ENCODE measurements at places on chromosomes 12 and 14.

GRCh38 chr12:131565267-131566015, 145.4 kb upstream of the SFSWAP start:
- peaks cover 3% of the 10 kb centered on the region for H3K4me1 ChIP-seq
- no peak overlapping the region for H3K27ac ChIP-seq
- H3K27me3 ChIP-seq, result peaks cover 55% of the 10 kb centered on the region
- H3K4me3 ChIP-seq, result no peak overlapping the region

DNA sequence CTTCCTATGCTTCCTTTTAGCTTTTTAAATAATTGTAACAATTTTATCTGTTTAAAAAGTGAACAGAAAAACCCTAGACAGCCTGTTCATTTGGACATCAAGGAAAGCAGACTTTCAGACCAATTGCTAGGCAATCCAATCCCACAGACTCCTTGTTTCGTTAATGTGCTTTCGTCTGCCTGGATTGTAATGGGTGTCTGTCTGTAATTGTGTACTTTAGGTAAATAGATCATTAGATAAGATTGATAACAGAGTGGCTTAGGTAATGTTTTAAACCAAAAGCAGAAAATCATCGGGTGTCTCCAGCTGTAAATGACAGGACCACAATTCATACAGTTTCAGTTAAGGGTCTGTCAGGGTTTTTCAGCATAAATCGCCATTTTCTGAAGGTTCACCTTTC, 19.6 kb downstream of the CCDC60 start:
- no peak for DNase-seq
- no peaks in the 10 kb centered on the region for H3K36me3 ChIP-seq
- H3K27me3 ChIP-seq, result peaks cover 5% of the 10 kb centered on the region
- no peak overlapping the region for H3K27ac ChIP-seq

DNA sequence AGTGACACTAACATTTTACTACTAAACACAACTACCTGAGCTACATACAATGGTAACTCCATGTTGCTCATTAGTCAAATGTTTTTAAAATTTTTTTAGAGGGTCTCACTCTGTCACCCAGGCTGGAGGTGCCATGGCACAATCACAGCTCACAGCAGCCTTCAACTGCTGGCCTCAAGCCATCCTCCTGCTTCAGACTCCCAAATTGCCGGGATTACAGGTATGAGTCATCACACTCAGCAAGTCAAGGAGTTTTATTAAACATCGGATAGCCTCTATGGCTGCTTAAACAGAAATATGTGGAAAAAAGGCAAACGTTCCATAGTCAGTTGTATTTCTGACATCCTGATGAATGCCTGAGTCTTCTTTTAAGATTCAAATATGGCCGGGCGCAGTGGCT, 11.1 kb upstream of the NPFF start:
- no peaks in the 10 kb centered on the region for H3K4me1 ChIP-seq
- H3K4me3 ChIP-seq, result no peak overlapping the region
- H3K27me3 ChIP-seq, result no peaks in the 10 kb centered on the region
- no peak overlapping the region for H3K27ac ChIP-seq
- H3K36me3 ChIP-seq, result peaks cover 46% of the 10 kb centered on the region

- peaks cover 5% of the 10 kb centered on the region for H3K4me1 ChIP-seq
- no peak overlapping the region for H3K27ac ChIP-seq
- peaks cover 34% of the 10 kb centered on the region for H3K27me3 ChIP-seq
- no peak overlapping the region for H3K4me3 ChIP-seq
- DNase-seq, result no peak
These were observed 30.4 kb downstream of the MANSC1 start for GRCh38 chr12:12319451-12320183.

DNA sequence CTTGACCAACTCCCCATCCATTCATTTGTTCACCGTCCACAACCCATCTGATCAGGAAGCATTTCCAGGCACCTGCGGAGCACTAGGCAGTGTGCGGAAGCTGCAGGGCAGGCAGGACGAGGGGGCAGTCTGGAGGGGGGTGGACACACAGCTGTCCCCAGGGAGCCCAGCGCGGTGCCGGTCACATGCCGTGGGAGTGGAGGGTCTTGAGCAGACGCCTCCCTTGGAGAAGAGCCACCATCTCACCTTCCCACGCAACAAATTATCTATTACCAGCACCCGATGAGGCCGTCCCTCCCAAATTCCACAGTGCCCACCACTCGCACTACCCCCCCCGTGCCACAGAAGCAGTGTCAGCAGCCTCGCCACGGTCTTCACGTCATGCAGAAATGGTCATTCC, 10.8 kb downstream of the DLK1 start:
- H3K27me3 ChIP-seq, result peaks cover 19% of the 10 kb centered on the region
- H3K4me3 ChIP-seq, result no peak overlapping the region
- H3K27ac ChIP-seq, result no peak overlapping the region
- no peak for DNase-seq
- H3K4me1 ChIP-seq, result no peaks in the 10 kb centered on the region

- no peaks in the 10 kb centered on the region for H3K4me1 ChIP-seq
- no peak overlapping the region for H3K4me3 ChIP-seq
- no peak overlapping the region for H3K27ac ChIP-seq
- no peaks in the 10 kb centered on the region for H3K36me3 ChIP-seq
- peaks cover 47% of the 10 kb centered on the region for H3K27me3 ChIP-seq
These were observed 32.0 kb upstream of the CDKN3 start for GRCh38 chr14:54364555-54365415.

DNA sequence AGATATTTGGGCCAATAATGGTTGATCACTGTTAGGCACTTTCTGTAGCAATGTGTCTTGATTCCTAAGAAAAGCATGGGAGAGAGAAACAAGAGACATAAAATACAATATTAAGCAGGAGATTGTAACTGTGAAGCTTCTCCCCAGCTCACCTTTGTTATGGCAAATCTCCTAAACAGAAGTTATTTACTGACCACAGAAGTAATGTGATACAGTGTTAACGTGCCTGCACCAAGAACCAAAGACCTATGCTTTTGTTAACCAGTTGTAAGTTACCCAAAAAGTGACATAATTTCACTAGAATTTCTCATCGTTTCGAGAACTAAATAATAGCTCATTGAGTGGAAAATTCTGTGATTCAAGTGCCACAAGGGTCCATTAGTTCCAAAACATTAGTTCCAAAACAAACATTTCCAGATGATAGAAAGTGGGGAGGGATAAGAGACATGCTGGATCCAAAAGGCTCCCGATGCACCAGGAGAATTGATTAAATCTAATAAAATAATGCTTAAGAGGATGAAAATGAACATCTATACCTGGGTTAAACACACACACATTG, 14.3 kb downstream of the RERG start:
- no peak overlapping the region for H3K4me3 ChIP-seq
- no peak for DNase-seq
- H3K27ac ChIP-seq, result no peak overlapping the region
- peaks cover 23% of the 10 kb centered on the region for H3K27me3 ChIP-seq
- no peaks in the 10 kb centered on the region for H3K4me1 ChIP-seq

DNA sequence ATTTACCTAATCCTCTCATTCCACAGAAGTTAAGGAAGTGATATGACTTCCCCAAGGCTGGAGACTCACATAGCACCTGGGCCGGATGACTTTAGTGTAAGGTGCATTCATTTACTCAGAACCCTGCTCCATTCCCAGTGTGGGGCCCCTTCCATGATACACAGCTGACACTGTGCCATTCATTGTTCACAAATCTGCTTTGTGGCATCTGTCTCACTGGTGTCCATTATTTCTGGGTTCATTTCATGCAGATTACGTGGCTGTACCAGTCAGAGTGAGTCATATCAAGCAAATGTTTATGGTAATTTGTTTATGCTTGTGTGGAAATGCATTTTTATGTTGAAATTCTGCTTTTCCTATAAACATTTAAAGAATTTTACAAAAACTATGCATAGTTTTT, 5.2 kb downstream of the ANO4 start:
- no peaks in the 10 kb centered on the region for H3K4me1 ChIP-seq
- H3K36me3 ChIP-seq, result no peaks in the 10 kb centered on the region
- H3K27ac ChIP-seq, result no peak overlapping the region
- peaks cover 10% of the 10 kb centered on the region for H3K27me3 ChIP-seq
- H3K4me3 ChIP-seq, result no peak overlapping the region
- no peak for DNase-seq

GRCh38 chr12:72673853-72674252, 401.7 kb downstream of the TRHDE start:
- H3K4me1 ChIP-seq, result no peaks in the 10 kb centered on the region
- no peak overlapping the region for H3K4me3 ChIP-seq
- H3K36me3 ChIP-seq, result no peaks in the 10 kb centered on the region
- DNase-seq, result no peak
- no peak overlapping the region for H3K27ac ChIP-seq

- H3K4me3 ChIP-seq, result no peak overlapping the region
- no peaks in the 10 kb centered on the region for H3K36me3 ChIP-seq
- DNase-seq, result no peak
- no peaks in the 10 kb centered on the region for H3K4me1 ChIP-seq
These were observed 549.2 kb downstream of the GALC start for GRCh38 chr14:87443787-87444186.

DNA sequence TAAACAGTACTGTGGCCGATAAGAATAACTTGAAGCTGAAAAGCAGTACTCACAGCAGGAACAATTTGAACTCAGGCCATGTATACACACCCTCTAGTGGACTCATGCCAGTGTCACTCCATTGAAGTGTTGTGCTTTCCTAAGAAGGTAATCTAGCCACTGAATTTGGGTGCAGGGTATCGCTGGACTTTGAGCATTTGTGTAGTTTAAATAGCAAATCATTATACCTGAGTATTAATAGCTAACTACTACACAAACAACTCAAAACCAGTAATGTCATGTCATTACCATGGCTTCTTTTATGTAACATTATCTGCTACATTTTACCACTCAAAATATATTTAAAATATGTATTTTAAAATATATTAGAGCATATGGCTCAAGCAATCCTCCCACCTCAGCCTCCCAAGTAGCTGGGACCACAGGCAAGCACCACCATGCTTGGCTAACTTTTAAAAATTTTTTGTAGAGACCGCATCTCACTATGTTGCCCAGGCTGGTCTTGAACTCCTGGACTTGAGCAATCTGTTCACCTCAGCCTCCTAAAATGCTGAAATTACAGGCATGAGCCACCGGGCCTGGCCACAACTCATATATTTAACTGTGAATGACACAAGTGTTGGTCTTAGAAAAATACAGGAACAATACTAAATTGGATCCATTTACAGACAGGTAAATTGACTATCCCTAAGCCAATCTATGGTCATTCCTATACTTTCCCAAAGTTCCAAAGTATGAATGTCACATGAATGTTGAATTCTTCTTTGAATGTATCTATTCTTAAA, 25.6 kb upstream of the ARID4A start:
- H3K27ac ChIP-seq, result no peak overlapping the region
- no peaks in the 10 kb centered on the region for H3K27me3 ChIP-seq
- no peak overlapping the region for H3K4me3 ChIP-seq
- DNase-seq, result no peak
- H3K4me1 ChIP-seq, result peaks cover 33% of the 10 kb centered on the region

DNA sequence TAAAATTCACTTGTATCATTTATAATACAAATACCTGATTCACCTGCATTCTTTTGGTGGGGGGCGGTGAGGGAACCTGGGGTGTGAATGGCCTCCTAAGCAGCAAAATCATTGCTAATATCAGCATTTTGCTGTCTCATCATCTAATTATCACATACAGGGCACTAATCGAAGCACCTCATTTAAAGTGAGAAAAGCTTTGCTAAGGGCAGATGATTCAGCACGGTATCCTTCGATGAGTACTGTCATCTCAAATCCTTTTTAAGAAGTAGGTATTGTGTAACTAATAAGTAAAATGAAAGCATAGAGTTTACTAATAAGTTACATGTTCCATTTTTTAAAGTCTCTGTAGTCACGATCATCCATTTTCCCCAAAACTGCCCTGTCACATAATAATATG, 278.1 kb upstream of the SOX5 start:
- no peak for DNase-seq
- H3K27ac ChIP-seq, result no peak overlapping the region
- no peaks in the 10 kb centered on the region for H3K36me3 ChIP-seq

GRCh38 chr12:1525858-1526257, 68.5 kb downstream of the FBXL14 start:
- H3K4me1 ChIP-seq, result peaks cover 4% of the 10 kb centered on the region
- no peak overlapping the region for H3K4me3 ChIP-seq
- no peak for DNase-seq
- no peak overlapping the region for H3K27ac ChIP-seq

DNA sequence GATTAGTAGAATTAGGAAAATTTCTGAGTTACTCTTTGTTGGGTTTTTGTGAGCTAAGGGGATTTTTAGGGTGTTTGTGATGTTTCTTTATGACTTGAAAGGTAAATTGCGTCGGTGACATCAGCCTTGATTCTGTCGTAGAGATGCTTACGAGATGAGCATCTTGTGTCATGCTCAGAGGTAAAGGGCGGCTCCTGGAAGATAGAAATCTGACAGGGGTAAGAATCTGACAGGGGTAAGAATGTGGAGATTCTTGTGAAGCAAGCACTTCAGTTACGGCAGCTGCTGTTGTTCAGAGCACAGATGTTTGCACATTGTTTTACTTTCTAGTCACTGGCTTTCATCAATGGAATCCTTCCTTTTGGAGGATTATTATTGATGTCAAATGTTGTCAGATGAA, 22.5 kb downstream of the EML1 start:
- H3K4me1 ChIP-seq, result peaks cover 2% of the 10 kb centered on the region
- no peak overlapping the region for H3K27ac ChIP-seq
- H3K4me3 ChIP-seq, result no peak overlapping the region
- no peaks in the 10 kb centered on the region for H3K36me3 ChIP-seq

GRCh38 chr12:47945341-47945728, 18.1 kb upstream of the TMEM106C start:
- H3K27ac ChIP-seq, result no peak overlapping the region
- no peak for DNase-seq
- peaks cover 16% of the 10 kb centered on the region for H3K4me1 ChIP-seq
- peaks cover 21% of the 10 kb centered on the region for H3K27me3 ChIP-seq
- H3K4me3 ChIP-seq, result no peak overlapping the region

DNA sequence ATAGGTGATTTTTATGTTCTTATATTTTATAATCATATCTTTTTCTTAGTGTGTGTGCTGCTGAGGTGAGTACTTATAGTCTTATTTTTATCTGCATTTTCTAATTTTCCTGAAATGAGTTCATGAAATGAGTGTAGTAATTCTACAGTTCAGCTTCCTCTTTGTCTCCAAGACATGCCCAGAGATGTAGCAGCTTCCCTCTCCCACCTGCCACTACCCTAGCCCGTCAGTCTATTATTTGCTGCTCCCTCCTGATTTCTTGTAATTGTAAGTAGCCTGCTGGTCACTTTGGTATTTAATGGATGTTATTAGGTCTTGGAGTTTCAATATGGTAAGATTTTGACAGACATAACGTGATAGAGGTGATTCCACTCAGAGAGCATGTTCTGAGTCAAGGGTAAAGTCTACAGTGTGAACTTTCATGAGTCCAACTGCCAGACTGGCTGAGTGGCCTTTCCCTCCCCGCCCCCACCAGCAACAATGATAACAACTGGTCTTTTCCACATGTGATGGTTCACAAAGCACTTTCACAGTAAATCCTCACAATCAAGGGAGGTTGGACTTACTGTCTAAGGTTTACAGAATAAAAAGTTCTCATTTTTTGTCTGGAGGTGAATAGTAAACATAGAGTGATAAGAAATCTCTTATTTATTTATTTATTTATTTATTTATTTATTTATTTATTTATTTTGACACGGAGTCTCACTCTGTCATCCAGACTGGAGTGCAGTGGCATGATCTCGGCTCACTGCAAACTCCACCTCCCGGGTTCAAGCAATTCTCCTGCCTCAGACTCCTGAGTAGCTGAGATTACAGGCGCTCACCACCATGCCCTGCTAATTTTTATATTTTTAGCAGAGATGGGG, 4.2 kb upstream of the RIPK3 start:
- H3K27ac ChIP-seq, result no peak overlapping the region
- H3K27me3 ChIP-seq, result peaks cover 40% of the 10 kb centered on the region
- no peak overlapping the region for H3K4me3 ChIP-seq
- H3K36me3 ChIP-seq, result no peaks in the 10 kb centered on the region
- DNase-seq, result no peak

Data from effector memory CD8-positive, alpha-beta T cell (primary cell).